CD4-positive, alpha-beta memory T cell (primary cell): ENCODE measurements at places on chromosomes 11 and 22. TPM values are rescaled to one million over a fixed set of nuclear protein-coding genes. Genes with fewer than 3 reads are reported as not detected.

GRCh38 chr11:118813551-118813950 lies 22.6 kb upstream of the DDX6 start:
- no peak overlapping the region for H3K27ac ChIP-seq
- no peaks in the 10 kb centered on the region for H3K4me1 ChIP-seq
- DNase-seq = no peak
- H3K4me3 ChIP-seq = no peak overlapping the region
- no peaks in the 10 kb centered on the region for H3K27me3 ChIP-seq

GRCh38 chr22:44738347-44738715 lies 14.0 kb upstream of the ARHGAP8 start:
- H3K4me3 ChIP-seq = no peak overlapping the region
- no peaks in the 10 kb centered on the region for H3K27me3 ChIP-seq
- no peaks in the 10 kb centered on the region for H3K4me1 ChIP-seq
- H3K36me3 ChIP-seq = no peaks in the 10 kb centered on the region
- no peak for DNase-seq
- no peak overlapping the region for H3K27ac ChIP-seq

- no peak overlapping the region for H3K4me3 ChIP-seq
- DNase-seq = no peak
- H3K4me1 ChIP-seq = no peaks in the 10 kb centered on the region
- H3K36me3 ChIP-seq = no peaks in the 10 kb centered on the region
- H3K27me3 ChIP-seq = no peaks in the 10 kb centered on the region
Observed at GRCh38 chr11:113241636-113242054, 72.7 kb upstream of the TTC12 start.

DNA sequence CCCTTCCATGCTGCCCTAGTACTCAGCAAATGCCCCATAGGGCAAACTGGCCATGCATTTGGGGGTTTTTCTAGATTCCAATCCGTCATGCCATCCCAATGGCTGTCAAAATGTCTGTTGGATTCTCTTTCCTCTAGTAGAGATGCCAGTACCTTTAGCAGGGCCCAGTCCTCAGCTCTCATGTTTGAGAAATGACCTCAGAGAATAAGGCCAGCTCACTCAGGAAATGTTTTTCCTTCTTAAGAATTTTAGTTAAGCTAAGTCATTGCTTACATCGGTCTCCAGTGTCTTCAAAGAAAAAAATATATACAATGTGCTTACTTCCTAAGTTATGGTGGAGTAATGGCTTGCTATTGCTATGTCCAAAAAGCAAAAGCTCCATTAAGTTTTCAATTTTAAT lies 14.1 kb upstream of the ALKBH3 start:
- H3K27me3 ChIP-seq = no peaks in the 10 kb centered on the region
- H3K36me3 ChIP-seq = no peaks in the 10 kb centered on the region
- peaks cover 17% of the 10 kb centered on the region for H3K4me1 ChIP-seq
- DNase-seq = no peak

GRCh38 chr11:95257456-95257971 lies 26.5 kb upstream of the SESN3 start:
- H3K27ac ChIP-seq = no peak overlapping the region
- H3K36me3 ChIP-seq = no peaks in the 10 kb centered on the region
- DNase-seq = no peak
- H3K4me1 ChIP-seq = peaks cover 38% of the 10 kb centered on the region
- H3K4me3 ChIP-seq = no peak overlapping the region
- H3K27me3 ChIP-seq = no peaks in the 10 kb centered on the region

- DNase-seq = no peak
- H3K4me3 ChIP-seq = no peak overlapping the region
- H3K27me3 ChIP-seq = no peaks in the 10 kb centered on the region
Observed at GRCh38 chr22:42317691-42318547, 47.5 kb upstream of the TCF20 start.

- H3K4me1 ChIP-seq = no peaks in the 10 kb centered on the region
- H3K27me3 ChIP-seq = peaks cover 10% of the 10 kb centered on the region
- H3K36me3 ChIP-seq = no peaks in the 10 kb centered on the region
- H3K27ac ChIP-seq = no peak overlapping the region
Observed at GRCh38 chr11:120565466-120566155, 54.1 kb downstream of the GRIK4 start.

DNA sequence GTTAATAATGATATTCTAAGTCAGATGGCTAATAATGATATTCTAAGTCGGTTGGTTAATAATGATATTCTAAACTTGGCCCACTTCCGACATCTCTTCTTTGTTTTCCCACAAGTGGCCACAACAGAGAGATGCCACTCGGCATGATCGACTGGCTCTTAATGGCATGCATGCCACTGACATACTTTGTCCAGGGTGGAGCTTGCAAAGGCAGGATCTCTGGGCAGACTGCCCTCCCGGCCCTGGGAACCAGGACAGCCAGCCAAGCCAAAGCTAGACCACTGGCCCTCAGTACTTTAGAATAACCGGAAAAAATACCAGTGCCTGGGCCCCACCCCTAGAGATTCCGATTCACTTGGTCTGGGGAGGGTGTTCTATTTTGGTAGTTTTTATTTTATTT lies 78.1 kb downstream of the KIAA1671 start:
- H3K4me1 ChIP-seq = peaks cover 5% of the 10 kb centered on the region
- H3K4me3 ChIP-seq = no peak overlapping the region
- DNase-seq = no peak
- H3K36me3 ChIP-seq = no peaks in the 10 kb centered on the region
- no peaks in the 10 kb centered on the region for H3K27me3 ChIP-seq

DNA sequence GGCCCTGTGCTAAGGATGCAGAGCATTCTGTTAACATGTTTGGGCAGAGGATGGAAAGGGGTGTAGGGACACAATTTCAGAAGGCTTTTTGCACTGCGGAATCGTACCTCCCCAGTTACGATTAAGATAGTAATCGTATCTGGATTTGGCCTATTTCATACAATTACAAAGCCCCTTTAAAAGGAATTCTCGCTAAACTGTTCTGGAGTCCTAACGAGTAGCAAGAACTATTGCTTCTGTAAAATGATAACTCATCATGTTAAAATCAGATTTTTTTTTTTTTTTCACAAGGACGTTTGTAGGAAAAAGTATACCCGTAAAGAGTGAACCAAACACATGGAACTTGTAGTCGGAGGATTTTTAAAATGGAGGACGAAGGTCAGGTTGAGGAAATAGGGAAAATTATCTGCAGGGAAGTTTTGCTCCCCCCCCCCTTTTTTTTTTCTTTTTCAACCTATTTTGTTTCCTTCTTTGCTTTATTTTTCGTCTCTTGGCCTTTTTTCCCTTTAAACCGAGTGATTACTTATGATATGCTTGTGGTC lies 934 bp downstream of the HSD17B12 start:
- no peaks in the 10 kb centered on the region for H3K27me3 ChIP-seq
- H3K4me3 ChIP-seq = peak overlapping the region; percentile 65
- H3K36me3 ChIP-seq = no peaks in the 10 kb centered on the region
- peaks cover 12% of the 10 kb centered on the region for H3K4me1 ChIP-seq
- H3K27ac ChIP-seq = peak overlapping the region; percentile 87

GRCh38 chr11:64485074-64485473 lies 105.9 kb upstream of the SLC22A12 start:
- no peak overlapping the region for H3K4me3 ChIP-seq
- H3K36me3 ChIP-seq = no peaks in the 10 kb centered on the region
- DNase-seq = no peak
- H3K27ac ChIP-seq = no peak overlapping the region
- H3K4me1 ChIP-seq = no peaks in the 10 kb centered on the region

DNA sequence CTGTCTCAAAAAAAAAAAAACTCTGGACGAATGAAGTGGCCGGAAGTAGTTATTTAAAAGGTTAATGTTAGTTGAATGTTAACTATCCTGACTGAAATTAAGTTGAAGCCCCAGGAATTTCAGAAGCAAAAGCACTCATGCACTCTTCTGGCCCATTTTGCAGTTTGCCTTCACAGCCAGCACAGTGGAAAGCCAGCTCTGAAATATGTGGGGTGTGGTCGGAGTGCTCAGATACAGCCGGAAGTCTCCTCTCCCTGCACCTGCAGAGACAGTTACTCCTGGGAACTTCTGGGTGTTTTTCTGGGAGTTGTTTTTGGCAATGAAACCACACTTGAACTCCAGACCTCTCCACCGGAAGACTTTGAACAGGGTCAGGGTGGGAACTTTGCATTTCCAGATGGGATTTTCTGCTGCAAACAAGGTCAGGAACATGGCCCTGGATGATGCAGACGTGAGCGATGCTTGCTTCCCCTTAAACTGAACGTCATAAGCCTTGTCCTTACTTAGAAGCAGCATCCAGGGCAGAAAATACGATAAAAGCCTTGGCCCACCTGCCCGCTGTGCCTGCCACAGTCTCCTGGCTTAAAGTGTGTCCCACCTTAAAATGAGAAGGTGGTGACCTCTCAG lies 21.5 kb upstream of the CABP2 start:
- H3K27me3 ChIP-seq = no peaks in the 10 kb centered on the region
- no peaks in the 10 kb centered on the region for H3K36me3 ChIP-seq
- H3K4me1 ChIP-seq = no peaks in the 10 kb centered on the region
- H3K4me3 ChIP-seq = no peak overlapping the region
- H3K27ac ChIP-seq = no peak overlapping the region

DNA sequence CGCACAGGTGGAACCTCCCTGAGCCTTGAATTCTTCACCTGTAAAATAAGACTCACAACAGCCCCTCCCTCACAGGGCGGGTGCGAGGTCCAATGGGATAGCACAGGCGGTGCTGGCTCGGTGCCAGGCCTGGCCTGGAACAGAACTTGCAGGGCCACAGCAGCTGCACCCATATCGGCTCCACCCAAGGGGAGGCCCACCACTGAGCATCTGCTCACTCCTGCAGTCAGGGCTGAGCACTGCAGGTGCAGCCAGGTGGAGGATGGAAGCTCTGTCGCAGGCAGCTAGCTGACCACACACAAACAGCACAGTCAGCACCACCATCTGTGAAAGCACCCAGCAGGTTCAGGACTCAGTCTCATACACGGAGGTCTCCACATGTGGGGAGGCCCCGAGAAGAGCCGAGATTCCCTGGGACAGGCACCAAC lies 19.6 kb downstream of the VPS37C start:
- no peaks in the 10 kb centered on the region for H3K4me1 ChIP-seq
- H3K36me3 ChIP-seq = peaks cover 7% of the 10 kb centered on the region
- H3K4me3 ChIP-seq = no peak overlapping the region
- DNase-seq = no peak
- H3K27ac ChIP-seq = no peak overlapping the region

DNA sequence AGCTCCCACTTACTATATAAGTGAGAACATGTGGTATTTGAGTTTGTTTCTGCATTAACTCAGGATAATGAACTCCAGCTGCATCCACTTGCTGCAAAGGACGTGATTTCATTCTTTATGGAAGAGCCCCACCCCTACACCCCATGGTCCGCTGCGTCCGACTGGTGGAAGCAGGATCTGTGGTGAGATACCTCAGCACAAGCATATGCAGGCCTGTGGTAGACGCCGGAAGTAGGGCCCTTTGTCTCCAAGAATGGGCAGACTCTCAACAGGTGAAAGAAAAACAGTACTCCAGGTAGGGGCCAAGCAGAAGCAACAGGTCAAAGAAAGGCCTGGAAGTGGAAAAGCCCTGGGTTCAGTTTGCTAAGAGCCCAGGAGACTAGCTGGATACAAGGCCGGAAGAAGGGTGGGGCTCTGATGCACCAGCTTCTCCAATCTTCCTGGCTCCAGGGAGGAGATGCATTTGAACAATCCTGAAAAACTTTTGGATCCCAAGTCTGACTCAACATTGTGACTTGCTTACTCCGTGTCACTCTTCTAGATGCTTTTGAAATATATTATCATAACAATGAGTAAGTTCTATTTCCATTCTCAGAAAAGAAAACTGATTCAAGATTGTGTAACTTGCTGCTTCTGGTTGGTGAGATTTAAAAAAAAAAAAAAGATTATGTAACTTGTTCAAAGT lies 30.4 kb downstream of the NEAT1 start:
- H3K4me1 ChIP-seq = peaks cover 12% of the 10 kb centered on the region
- no peak overlapping the region for H3K27ac ChIP-seq
- no peak for DNase-seq
- no peaks in the 10 kb centered on the region for H3K27me3 ChIP-seq
- no peak overlapping the region for H3K4me3 ChIP-seq

- peak; percentile 83 for DNase-seq
- H3K4me3 ChIP-seq = peak overlapping the region; percentile 76
- peak overlapping the region; percentile 69 for H3K27ac ChIP-seq
- no peaks in the 10 kb centered on the region for H3K27me3 ChIP-seq
- peaks cover 2% of the 10 kb centered on the region for H3K36me3 ChIP-seq
- H3K4me1 ChIP-seq = peaks cover 81% of the 10 kb centered on the region
Observed at GRCh38 chr11:63888170-63889086, 28.5 kb downstream of the RCOR2 start.

DNA sequence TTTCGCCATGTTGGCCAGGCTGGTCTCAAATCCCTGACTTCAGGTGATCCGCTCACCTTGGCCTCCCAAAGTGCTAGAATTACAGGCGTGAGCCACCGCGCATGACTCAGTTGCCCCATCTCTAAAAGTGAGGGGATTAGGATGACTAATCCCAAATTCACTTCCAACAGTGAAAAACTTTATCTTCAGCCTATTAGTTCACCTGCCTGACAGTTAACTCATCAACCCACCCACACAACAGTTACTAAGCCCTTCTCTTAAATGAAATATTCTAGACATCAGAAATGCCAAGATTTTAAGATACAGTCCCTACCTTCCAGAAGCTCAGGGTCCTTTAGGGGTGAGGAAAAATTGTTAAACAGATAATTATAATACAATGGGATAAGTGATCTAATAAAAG lies 2.0 kb upstream of the ANKRD42 start:
- no peak overlapping the region for H3K4me3 ChIP-seq
- no peak for DNase-seq
- H3K27me3 ChIP-seq = no peaks in the 10 kb centered on the region
- peaks cover 36% of the 10 kb centered on the region for H3K4me1 ChIP-seq

DNA sequence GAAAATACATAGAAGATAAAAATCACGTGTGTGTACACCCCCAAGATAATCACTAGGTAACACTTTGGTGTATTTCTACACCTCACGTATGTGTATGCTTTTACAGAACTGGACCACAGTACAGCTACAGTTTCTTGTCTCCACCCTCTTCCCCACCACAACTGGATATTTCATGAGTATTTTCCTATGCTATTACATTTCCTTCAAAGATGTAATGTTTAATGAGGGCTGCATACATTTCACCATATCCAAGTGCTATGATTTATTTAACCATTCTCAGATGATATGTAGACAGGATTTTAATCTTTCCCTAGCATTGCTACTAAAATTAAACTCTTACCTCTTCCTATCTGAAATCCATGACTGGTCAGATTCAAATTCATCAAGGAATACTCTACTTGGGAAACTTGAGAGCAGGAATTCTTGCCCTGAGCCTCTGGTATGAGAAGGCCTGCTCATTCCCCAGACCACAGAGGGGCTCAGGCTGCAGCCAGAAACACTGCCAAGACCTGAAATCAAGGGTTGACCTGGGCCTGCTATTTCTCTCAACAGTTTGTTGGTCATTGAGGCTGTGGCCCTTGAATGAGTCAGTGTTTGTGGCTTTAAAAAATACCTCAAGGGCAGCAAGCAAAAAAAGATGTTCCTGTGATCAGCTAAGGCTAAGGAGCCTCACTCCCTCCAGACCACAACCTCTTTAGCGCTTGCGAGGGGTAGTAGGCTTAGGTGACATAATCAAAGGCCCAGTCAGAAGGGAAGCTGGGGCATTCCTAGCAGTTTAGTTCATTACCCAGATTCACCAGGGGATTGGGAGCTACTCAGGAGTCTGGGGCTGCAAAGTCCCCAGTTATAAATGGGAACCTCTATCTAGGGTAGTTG lies 55.5 kb downstream of the ABTB2 start:
- DNase-seq = no peak
- no peaks in the 10 kb centered on the region for H3K4me1 ChIP-seq
- no peaks in the 10 kb centered on the region for H3K36me3 ChIP-seq
- H3K27ac ChIP-seq = no peak overlapping the region
- no peaks in the 10 kb centered on the region for H3K27me3 ChIP-seq

The SERHL2 gene
- 0.81 TPM for total RNA-seq

The SLC43A1 gene
- total RNA-seq = 21.7 TPM

The OR5M10 gene
- not detected for total RNA-seq

The OR52N4 gene
- total RNA-seq = 1.6 TPM

The OR2AG1 gene
- total RNA-seq = not detected

The JHY gene
- total RNA-seq = 5.4 TPM

The OR5I1 gene
- total RNA-seq = not detected

The FAT3 gene
- total RNA-seq = not detected

The C22orf42 gene
- not detected for total RNA-seq
